MM.1S (cell line): ENCODE measurements at places on chromosomes 11 and 22.

- no peaks in the 10 kb centered on the region for H3K27me3 ChIP-seq
- no peaks in the 10 kb centered on the region for H3K36me3 ChIP-seq
- H3K4me3 ChIP-seq: no peak overlapping the region
Observed at GRCh38 chr11:102197670-102198139, 87.5 kb downstream of the YAP1 start.

DNA sequence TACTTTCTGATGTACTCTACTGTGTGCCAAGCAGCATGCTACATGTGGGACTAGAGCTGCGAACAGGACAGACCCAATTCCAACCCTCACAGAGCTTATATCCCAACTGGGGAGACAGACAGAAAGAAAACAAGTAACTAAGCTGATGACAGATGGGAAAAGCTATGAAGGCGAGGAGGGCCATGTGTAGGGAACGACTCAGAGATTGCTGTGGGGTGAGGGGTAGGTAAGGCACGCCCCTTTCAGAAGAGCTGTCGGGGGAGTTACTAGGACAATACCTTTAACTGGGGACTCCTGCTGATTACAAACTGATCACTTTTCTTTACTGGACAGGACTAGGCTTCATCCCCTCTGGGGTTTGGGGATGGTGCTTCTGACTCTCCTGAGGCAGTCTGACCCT is 48.9 kb downstream of the ST3GAL4 start:
- no peak overlapping the region for H3K4me3 ChIP-seq
- DNase-seq: no peak

DNA sequence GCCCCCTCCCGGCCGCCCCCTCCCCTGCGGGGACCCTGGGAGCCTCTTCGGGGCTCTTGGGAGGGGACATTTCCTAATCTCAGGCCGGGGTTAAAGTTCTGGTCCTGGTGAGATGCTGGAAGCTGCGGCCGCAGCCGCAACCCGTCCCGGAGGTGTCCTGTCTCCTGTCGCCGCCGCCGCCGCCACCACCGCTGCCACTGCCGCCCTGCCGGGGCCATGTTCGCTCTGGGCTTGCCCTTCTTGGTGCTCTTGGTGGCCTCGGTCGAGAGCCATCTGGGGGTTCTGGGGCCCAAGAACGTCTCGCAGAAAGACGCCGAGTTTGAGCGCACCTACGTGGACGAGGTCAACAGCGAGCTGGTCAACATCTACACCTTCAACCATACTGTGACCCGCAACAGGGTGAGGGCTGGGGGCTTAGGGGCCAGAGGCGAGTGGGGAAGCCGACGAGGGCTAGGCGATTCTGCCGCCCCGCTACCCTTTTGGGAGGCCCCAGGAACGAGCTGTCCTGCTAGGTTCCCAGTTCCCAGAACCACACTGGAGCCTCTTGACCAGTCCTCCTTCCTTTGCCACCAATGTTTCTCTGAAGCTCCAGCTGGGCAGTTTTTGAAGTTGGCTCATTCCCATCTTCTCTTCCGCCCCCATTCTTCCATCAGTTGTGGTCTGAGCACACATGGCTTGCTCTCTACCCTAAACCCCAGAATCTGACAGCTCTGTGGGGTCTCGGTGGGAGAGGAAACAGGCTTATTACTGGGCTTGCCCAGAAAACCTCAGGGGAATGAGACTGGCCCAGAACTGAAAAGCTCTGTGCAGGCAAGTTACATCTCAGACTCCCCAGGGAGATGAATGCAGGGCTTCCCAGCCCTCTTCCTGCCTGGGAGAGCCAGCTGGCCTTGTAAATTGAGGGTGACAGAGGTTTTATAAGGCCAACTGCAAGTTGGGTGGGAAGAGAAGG is 781 bp downstream of the SIDT2 start:
- H3K4me1 ChIP-seq: peaks cover 15% of the 10 kb centered on the region
- H3K27ac ChIP-seq: peak overlapping the region; percentile 17; the same call in 1 of the 2 replicates
- H3K36me3 ChIP-seq: no peaks in the 10 kb centered on the region
- DNase-seq: peak; percentile 26
- no peaks in the 10 kb centered on the region for H3K27me3 ChIP-seq

- DNase-seq: no peak
- no peaks in the 10 kb centered on the region for H3K4me1 ChIP-seq
- no peak overlapping the region for H3K27ac ChIP-seq
Observed at GRCh38 chr11:79236541-79236971, 204.3 kb downstream of the TENM4 start.

GRCh38 chr22:46163557-46163888 is 13.2 kb downstream of the PPARA start:
- no peaks in the 10 kb centered on the region for H3K27me3 ChIP-seq
- H3K4me1 ChIP-seq: no peaks in the 10 kb centered on the region
- H3K4me3 ChIP-seq: no peak overlapping the region
- no peak for DNase-seq

GRCh38 chr11:111455291-111456085 is 56.7 kb downstream of the BTG4 start:
- DNase-seq: no peak
- H3K4me1 ChIP-seq: peaks cover 4% of the 10 kb centered on the region
- no peaks in the 10 kb centered on the region for H3K36me3 ChIP-seq
- H3K27me3 ChIP-seq: 0 out of 2 replicates have a peak, but pooled peaks cover 3% of the 10 kb centered on the region
- H3K27ac ChIP-seq: no peak overlapping the region
- no peak overlapping the region for H3K4me3 ChIP-seq

- peaks cover 14% of the 10 kb centered on the region for H3K4me1 ChIP-seq
- H3K27ac ChIP-seq: no peak overlapping the region
- H3K27me3 ChIP-seq: no peaks in the 10 kb centered on the region
- no peak for DNase-seq
- no peak overlapping the region for H3K4me3 ChIP-seq
Observed at GRCh38 chr11:75767228-75767572, 1.4 kb upstream of the DGAT2 start.

GRCh38 chr11:131877246-131877942 is 507.0 kb downstream of the NTM start:
- H3K27ac ChIP-seq: no peak overlapping the region
- H3K27me3 ChIP-seq: no peaks in the 10 kb centered on the region
- DNase-seq: no peak

- H3K4me1 ChIP-seq: no peaks in the 10 kb centered on the region
- H3K27me3 ChIP-seq: no peaks in the 10 kb centered on the region
- H3K27ac ChIP-seq: no peak overlapping the region
- H3K4me3 ChIP-seq: peak overlapping the region; percentile 70
- H3K36me3 ChIP-seq: no peaks in the 10 kb centered on the region
Observed at GRCh38 chr22:46069521-46070214, 80.7 kb upstream of the PPARA start.

DNA sequence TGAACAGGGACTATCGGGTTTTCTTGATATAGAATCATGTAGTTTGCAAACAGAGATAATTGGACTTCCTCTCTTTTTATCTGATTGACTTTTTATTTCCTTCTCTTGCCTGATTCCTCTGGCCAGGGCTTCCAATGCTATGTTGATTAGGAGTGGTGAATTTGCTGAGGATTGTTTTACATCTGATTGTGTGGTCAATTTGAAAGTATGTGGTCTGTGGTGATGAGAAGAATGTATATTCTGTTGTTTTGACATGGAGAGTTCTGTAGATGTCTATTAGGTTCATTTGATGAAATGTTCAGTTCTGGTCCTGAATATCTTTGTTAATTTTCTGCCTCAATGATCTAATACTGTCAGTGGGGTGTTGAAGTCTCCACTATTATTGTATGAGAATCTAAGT is 713.2 kb upstream of the CCDC179 start:
- H3K4me1 ChIP-seq: peaks cover 48% of the 10 kb centered on the region
- peak overlapping the region; percentile 6; the same call in 1 of the 2 replicates for H3K27ac ChIP-seq
- no peaks in the 10 kb centered on the region for H3K36me3 ChIP-seq
- no peaks in the 10 kb centered on the region for H3K27me3 ChIP-seq
- no peak overlapping the region for H3K4me3 ChIP-seq
- peak; percentile 45 for DNase-seq

DNA sequence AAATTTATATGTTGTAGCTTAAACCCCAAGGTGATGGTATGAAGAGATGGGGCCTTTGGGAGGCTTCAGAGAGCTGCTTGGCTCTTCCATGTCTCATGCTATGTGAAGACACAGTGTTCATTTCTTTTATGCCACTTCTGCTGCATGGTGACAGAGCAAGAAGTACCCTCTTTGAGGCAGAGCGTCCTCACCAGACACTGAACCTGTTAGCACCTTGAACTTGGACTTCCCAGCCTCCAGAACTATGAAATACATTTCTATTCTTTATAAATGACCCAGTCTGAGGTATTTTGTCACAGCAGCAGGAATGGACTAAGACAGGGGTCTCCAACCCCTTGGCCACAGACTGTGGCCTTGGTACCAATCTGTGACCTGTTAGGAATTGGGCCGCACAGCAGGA is 146.4 kb upstream of the TIMP3 start:
- H3K36me3 ChIP-seq: no peaks in the 10 kb centered on the region
- no peaks in the 10 kb centered on the region for H3K4me1 ChIP-seq
- no peaks in the 10 kb centered on the region for H3K27me3 ChIP-seq
- DNase-seq: no peak
- no peak overlapping the region for H3K4me3 ChIP-seq

- no peak overlapping the region for H3K27ac ChIP-seq
- no peak for DNase-seq
- peaks cover 20% of the 10 kb centered on the region; the same call in 1 of the 2 replicates for H3K36me3 ChIP-seq
- peak overlapping the region; percentile 80 for H3K4me3 ChIP-seq
Observed at GRCh38 chr11:33733980-33734379, 2.2 kb downstream of the CD59 start.

DNA sequence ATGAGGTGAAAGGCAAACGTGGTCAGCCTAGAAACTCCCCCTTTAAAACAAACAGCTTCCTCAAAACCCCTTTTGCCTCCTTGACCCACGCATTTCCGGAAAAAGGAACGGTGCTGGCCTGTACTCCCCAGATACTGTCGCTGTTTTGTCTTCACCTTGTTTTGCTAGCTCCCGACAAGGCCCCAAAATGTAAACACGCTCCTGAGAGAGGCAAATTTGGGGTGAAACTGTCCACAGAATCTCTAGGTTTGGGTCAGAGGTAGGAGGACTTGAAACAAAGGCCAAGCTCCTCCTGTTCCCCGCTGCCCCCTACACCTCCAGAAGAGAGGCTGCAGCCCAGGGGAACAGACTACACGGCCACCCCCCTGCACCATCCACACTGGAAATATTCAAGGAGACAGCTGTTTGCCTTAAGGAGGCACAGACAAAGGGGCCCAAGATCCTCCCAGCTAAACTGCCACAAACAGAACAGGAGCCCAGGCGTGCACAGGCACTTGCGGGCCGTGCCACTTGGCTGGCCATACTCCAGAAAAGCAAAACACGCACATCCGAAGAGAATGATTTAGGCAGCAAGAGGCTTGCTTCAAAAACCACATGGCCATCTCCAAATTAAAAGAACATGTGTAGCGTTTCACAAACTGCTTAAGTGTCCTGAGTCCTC is 160.5 kb upstream of the GRK3 start:
- peak overlapping the region; percentile 57 for H3K4me3 ChIP-seq
- DNase-seq: no peak
- peaks cover 8% of the 10 kb centered on the region; the same call in 1 of the 2 replicates for H3K27me3 ChIP-seq
- no peaks in the 10 kb centered on the region for H3K4me1 ChIP-seq
- H3K36me3 ChIP-seq: no peaks in the 10 kb centered on the region

DNA sequence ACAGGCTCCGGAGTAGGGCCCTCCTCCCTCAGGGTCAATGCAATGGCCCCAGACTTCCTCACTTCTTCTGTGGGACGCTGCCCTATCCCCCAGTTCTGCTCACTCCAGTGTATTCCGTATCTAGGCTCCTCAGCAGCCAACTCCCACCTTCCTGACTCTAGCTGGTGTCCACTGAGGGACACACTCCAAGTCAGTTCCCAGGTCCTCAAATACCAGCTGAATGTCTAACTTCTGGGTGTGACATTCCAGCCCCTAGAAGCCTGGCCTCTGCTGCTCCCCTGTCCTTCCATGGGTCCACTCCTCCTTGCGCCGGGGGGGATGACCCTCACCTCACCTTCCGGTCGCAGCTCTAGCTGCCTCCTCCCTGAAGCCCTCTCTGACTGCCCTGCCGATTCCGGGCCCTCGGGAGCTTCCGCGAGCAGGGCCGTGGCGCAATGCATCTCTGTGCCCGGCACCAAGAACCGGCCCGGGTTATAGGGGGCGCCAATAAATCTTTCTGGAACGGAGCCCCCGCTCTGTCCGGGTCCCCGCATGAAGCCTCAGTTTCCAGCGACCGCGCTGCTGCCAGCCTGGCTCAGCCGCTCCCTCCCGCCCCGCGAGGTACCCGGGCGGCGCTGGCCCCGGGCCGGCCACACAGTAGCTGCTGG is 15.4 kb downstream of the BAD start:
- 0 out of 2 replicates have a peak, but pooled peaks cover 5% of the 10 kb centered on the region for H3K4me1 ChIP-seq
- H3K27me3 ChIP-seq: no peaks in the 10 kb centered on the region
- H3K36me3 ChIP-seq: no peaks in the 10 kb centered on the region

GRCh38 chr11:70415642-70416395 is 17.5 kb downstream of the CTTN start:
- no peak overlapping the region for H3K4me3 ChIP-seq
- H3K27ac ChIP-seq: no peak overlapping the region
- no peaks in the 10 kb centered on the region for H3K36me3 ChIP-seq

DNA sequence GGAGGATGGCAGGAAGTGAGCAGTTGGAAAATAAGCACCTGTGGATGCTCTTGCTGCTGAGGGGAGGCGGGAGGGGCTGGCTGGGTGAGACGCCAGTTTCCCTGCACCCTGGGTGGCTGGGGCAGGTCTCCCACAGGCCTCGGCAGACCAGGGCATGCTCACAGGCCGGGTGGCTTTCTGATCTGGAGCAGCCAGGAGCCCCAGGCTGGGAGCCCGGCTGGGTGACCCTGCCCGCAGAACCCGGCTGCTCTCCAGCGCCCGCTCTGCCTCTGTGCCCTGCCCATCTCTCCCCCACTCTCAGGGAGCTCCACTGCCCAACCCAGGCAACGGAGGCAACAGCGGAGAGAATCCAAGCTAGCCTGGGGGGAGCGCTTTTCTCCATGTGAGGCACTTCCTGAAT is 24.6 kb downstream of the DCPS start:
- H3K4me3 ChIP-seq: no peak overlapping the region
- H3K4me1 ChIP-seq: no peaks in the 10 kb centered on the region
- H3K36me3 ChIP-seq: 0 out of 2 replicates have a peak, but pooled peaks cover 2% of the 10 kb centered on the region
- H3K27me3 ChIP-seq: no peaks in the 10 kb centered on the region

- no peak overlapping the region for H3K4me3 ChIP-seq
- H3K4me1 ChIP-seq: peaks cover 8% of the 10 kb centered on the region
- H3K27me3 ChIP-seq: no peaks in the 10 kb centered on the region
- H3K36me3 ChIP-seq: 0 out of 2 replicates have a peak, but pooled peaks cover 8% of the 10 kb centered on the region
- no peak for DNase-seq
- H3K27ac ChIP-seq: no peak overlapping the region
Observed at GRCh38 chr11:18277565-18278271, 11.7 kb downstream of the SAA1 start.

- no peak overlapping the region for H3K27ac ChIP-seq
- H3K36me3 ChIP-seq: no peaks in the 10 kb centered on the region
- no peak overlapping the region for H3K4me3 ChIP-seq
- DNase-seq: no peak
- no peaks in the 10 kb centered on the region for H3K27me3 ChIP-seq
Observed at GRCh38 chr11:125304136-125304535, 139.6 kb downstream of the PKNOX2 start.

- H3K4me1 ChIP-seq: no peaks in the 10 kb centered on the region
- no peak overlapping the region for H3K4me3 ChIP-seq
- no peaks in the 10 kb centered on the region for H3K36me3 ChIP-seq
- H3K27ac ChIP-seq: no peak overlapping the region
- no peak for DNase-seq
Observed at GRCh38 chr11:92697461-92698312, 271.8 kb upstream of the MTNR1B start.
